WTC11 (cell line): ENCODE measurements at places on chromosomes 7 and 10. TPM values are rescaled to one million over a fixed set of nuclear protein-coding genes. Genes with fewer than 3 reads are reported as not detected.

- peak; percentile 48 for DNase-seq
Measured at GRCh38 chr7:44408596-44408995, 81.9 kb downstream of the NUDCD3 start.

Gene NUDT13
- total RNA-seq = 1.8 to 2.9 TPM (median 2.0 TPM) in 3 replicates

GRCh38 chr7:1597066-1597760 lies 27.4 kb upstream of the PSMG3 start:
- DNase-seq = no peak

- DNase-seq = peak; percentile 75
Measured at GRCh38 chr10:86203162-86203905, 163.3 kb downstream of the GRID1 start.

DNA sequence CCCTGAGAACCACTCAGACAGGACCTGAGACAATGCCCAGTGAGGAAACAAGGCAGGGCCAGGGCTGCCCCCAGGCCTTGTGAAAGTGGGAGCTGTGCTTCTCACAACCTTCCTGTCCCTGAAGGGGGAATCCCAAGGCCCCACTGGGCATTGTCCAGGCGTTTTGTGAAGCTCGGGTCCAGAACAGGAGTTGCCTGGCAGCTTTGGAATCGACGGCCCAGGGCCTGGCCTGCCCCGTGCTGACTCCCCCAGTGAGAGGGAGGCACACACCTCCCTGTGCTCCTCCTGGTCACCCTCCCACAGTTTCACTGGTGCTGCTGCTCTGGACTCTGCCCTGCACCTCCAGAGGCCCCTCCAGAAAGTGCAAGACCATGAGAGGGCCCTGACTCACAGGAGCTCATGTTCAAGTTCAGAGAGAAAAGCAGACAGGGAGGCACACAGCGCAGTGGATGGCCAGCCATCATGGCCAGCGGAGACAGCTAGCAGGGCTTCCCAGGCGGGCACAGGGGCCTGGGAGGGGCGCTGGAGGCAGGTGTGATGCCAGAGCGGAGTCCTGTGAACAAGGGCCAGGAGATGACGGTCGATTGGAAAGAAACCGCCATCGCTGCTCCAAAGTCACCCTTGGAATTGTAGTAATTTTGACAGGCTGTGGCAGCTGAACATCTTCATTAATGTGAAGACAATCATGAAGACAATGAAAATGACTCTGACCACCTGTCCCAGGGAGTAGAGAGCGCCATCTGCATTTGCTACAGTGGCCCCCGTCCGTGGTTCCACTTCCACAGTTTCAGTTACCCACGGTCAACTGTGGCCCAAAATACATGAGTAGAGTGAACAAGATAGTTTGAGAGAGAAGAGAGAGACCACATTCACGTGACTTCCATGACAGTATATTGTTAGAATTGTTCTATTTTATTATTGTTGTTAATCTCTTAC lies 103.7 kb downstream of the MKI67 start:
- no peak for DNase-seq

DNA sequence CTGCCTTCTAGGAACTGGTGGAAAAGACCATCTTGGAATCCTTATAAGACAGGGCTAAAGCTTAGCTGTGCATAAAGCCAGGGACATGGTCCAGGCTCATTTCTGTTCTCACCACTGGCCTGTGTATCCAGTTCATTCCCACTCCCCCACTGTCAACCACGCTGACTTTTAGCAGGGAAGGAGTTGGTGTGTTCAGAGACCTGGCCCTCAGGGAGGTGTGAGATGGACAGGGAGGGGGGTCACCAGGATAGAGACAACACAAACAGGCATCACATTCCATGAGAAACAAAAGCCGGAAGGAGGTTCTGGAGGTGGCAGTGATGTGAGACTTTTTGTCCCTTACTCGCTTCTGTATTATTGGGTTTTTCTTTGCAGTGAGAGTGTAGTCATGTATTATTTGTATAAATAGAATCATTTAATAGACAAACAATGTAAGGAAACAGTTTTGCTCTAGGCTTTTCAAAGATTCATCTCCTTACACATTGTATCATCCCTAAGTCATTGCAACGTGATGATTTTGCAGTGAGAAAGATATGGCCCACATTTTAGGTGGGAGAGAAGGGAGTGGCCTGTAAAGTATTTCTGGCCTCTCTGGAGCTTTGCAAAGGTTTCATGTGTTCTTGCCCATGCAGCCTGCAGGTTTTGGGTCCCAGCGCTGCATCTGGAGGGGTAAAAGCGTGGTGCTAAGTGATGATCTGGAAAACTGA lies 52.0 kb downstream of the EEPD1 start:
- no peak for DNase-seq

GRCh38 chr7:140646931-140647647 lies 6.5 kb upstream of the DENND2A start:
- peak; percentile 74 for DNase-seq

DNA sequence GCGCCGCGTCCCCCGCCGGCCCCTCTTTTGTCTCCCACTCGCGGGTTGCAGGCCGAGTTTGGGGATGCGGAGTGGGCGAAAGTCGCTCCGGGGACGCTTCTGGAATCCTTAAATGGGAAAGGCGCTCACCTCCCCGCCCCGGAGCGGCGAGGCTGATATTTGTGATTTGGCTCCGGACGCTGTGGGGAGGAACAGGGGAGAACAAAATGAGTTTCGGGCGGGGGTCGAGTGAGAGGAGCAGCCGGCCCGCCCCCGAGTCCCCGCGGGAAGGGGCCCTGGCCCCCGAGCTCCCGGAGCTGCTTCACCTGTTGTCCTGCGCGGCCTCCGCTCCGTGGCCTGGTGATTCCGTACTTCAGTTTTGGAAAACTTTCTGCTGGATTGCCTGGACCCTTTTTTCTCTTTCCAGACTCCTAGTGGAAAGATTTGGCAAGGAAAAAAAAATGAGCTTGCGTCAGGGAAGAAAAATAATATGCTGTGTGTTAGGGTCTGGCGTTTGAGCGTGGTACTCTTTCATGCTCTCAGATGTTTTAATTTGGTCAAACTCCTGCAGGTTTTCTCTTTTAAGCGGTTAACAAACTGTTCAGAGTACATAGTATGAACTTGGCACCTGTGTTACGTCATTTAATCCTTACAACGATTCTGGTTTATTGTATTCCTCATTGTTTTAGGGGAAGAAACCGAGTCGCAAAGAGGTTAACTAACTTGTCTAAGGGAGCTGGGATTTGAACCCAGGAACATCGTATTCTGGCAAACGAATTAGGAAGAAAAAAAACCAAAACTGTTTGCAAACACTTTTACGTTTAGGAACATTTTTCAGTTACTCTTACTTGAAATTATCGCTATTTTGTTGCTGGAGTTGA lies 924 bp downstream of the BMPR1A start:
- DNase-seq = no peak

Gene SLC39A12
- total RNA-seq = not detected in 3 replicates

Gene PNLIPRP2
- 0.28 to 0.76 TPM (median 0.57 TPM) in 3 replicates for total RNA-seq

DNA sequence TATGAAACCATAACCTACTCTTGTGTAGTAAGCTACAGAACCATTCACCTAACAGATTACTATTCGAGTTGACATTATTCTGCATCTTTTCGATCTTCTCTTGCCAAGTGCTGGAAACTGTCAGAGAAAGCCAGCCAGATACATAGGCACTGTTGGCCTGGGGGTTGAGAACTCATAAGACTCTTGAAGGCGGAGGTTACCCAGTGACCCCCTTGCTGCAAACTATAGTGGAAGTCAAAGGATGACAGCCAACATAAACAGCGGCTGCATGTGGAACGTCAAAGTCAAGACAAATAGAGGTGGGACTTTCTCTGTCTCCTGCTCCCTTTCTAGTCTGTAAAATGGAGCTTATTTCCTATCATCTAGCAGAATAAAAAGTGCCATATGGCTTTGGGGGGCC lies 394.2 kb downstream of the LRMDA start:
- DNase-seq = no peak

GRCh38 chr7:156217803-156218202 lies 405.5 kb upstream of the SHH start:
- DNase-seq = no peak

GRCh38 chr10:19713159-19713558 lies 103.1 kb upstream of the PLXDC2 start:
- no peak for DNase-seq

GRCh38 chr10:1824928-1825327 lies 87.6 kb upstream of the ADARB2 start:
- no peak for DNase-seq

DNA sequence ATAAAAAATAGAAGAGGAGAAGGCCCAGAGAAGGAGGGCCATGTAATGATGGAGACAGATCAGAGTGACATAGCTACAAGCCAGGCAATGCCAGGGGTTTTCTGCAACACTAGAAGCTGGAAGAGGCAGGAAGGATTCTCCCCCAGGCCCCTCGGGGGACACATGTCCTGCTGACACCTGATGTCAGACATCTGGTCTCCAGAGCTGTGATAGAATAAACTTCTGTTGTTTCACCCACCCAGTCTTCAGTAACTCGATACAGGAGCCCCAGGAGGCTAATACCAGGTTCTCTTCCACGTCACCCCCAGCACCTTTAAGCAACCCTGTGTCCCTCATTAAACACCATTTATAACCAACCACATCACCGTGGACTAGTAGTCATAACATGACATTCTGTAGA lies 94.9 kb downstream of the TMEM130 start:
- DNase-seq = no peak

DNA sequence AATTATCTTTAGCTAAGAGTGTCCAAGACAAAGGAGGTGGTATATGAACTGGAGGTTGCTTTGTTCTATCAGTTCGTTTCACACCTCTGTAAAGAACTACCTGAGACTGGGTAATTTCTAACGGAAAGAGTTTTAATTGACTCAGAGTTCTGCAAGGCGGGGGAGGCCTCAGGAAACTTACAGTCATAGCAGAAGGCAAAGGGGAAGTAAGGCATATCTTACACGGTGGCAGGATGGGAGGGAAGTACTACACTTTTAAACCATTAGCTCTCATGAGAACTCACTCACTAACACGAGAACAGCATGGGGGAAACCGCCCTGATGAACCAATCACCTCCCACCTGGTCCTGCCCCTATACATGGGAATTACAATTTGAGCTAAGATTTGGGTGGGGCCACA lies 1202.3 kb upstream of the LRRTM3 start:
- no peak for DNase-seq

GRCh38 chr7:96952974-96953391 lies 52.4 kb upstream of the DLX6 start:
- no peak for DNase-seq

- no peak for DNase-seq
Measured at GRCh38 chr7:116545411-116545993, 20.7 kb downstream of the CAV1 start.

DNA sequence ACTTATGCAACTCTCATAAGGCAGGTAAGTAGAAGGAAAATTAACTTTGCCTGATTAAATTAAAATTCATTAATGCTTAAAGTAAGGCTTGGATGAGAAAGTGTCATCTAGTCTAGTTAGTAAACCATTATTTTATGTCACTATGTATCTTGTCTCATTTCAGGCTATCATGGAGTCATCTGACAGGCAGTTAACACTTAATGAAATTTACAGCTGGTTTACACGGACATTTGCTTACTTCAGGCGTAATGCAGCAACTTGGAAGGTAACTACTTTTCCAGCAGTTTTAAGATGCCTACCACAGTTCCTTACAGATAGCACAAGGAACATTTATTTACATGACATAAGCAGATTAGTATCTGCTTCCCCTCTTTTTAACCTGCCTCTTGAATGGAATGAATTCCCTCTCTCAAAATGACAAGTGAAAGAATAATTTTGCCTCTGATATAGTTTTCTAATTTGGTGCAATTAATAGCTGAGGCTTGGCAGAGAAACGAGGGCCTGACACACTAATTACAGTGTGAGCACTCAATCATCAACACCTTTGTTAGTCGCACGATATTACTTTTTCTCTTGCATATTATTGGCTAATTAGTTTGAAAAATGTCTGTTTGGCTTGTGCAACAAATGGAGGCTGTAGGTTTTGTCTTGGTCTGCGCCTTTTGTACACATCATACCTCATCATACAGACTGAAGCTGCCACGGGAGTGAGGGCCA lies 245.0 kb downstream of the FOXP2 start:
- DNase-seq = no peak

Gene TRIM50
- 0.15 to 0.16 TPM in 2 of 3 replicates, not detected in the other for total RNA-seq

DNA sequence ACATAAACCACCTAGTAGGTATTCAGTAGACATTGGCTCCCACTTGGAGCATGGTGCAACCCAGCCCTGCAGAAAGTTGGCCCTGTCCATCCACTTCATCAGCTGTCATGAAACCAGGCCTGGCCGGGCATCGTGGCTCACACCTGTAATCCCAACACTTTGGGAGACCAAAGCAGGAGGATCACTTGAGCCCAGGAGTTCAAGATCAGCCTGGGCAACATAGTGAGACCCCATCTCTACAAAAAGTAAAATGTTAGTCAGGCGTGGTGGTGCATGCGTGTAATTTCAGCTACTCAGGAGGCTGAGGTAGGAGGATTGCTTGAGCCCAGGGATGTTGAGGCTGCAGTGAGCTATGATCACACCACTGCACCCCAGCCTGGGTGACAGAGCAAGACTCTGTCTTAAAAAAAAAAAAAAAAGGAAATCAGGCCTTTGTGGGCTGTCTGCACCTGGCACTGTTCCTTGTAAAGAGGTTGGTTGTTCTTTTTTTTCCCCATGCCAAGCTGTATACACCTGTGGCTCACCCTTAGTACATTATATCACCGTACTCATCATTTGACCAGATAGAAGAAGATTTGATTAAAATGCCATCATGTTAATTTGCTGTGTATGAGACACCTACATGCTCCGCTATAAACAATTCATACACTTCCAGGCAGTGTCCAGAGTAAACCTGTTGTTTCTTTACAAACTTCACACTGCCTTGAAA lies 45.4 kb upstream of the GRID1 start:
- DNase-seq = no peak

Gene CFAP43
- total RNA-seq = 0.42 to 0.69 TPM (median 0.44 TPM) in 3 replicates

DNA sequence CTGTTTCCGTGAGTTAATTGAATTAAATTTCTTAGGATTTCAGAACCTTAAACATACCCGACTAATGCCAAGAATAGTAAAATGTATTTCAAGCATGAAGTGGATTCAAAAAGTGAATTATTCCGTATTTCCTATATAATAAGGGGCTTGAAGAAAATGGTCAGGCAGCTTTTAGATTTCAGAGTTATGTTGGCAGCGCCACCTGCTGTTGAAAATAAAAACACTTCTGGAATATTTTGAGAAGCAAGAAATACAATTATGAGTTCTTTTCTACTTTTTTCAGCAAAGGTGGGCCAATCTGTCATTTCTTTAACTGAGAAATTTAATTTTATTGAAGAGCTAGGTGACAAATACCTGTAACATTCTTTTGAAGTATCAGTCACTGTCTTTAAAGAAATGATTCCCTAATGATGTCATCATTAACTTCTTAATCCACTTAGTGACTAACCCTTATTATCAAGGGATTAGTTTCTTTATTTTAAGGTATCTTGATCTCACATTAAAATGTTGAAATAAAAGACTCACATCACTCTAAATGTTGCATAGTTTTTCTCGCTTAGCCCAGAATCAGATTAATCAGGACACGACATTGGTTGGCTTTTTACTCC lies 36.6 kb upstream of the AGR3 start:
- DNase-seq = no peak
